ENCODE measurements at places on chromosomes 7 and 10.

DNA sequence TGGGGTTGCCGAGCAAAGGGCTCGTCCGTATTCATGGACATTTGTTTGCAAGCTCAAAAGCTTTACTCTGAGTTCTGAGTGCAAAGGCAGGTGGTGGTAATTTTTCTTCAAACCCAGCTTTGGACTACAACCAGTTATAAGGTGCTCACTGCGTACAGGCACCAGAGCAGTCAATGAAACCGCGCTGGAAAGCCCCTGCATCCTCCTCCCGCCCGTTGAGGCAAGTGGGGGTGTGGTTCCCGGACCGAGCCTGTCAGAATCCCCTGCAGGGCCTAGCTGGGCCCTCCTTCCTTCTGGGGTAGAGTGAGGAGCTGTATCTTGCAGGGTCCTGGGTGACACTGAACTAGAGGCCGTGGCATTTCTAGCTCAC, 22.3 kb downstream of the AMZ1 start:
- peaks cover 2% of the 10 kb centered on the region for H3K36me3 ChIP-seq
- H3K27ac ChIP-seq, result no peak overlapping the region
- peak overlapping the region; percentile 32 for H3K4me3 ChIP-seq
- peaks cover 10% of the 10 kb centered on the region for H3K27me3 ChIP-seq

DNA sequence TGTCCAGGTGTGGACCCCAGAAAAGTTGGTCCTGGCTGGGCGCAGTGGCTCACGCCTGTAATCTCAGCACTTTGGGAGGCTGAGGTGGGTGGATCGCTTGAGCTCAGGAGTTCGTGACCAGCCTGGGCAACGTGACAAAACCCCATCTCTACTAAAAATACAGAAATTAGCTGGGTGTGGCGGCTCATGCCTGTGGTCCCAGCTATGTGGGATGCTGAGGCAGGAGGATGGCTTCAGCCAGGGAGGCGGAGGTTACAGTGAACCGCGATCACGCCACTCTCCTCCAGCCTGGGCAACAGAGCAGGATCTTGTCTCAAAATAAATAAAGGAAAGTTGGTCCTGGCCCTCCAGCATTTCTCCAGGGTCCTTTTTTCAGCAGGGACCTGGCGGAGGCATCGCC, 1.4 kb downstream of the NUDT1 start:
- H3K27me3 ChIP-seq, result no peaks in the 10 kb centered on the region
- H3K27ac ChIP-seq, result no peak overlapping the region
- peaks cover 10% of the 10 kb centered on the region for H3K36me3 ChIP-seq
- peaks cover 14% of the 10 kb centered on the region for H3K4me1 ChIP-seq
- no peak for DNase-seq
- peak overlapping the region; percentile 96 for H3K4me3 ChIP-seq

DNA sequence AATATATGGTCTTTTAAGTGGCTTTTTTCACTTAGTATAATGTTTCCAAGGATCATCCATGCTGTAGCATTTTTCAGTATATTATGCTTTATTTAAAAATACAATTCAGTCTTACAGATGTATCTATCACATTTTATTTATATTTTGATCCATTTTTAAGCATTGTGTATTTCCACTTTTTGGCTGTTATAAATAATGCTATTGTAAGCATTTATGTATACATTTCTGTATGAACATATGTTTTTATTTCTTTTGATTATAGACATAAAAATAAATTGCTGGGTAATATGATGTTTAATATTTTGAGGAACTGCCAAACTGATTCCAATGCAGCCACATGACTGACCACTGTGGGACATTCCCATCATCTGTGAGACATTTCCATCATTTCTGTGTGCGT, 1662.0 kb downstream of the REEP3 start:
- H3K27me3 ChIP-seq, result no peaks in the 10 kb centered on the region
- no peaks in the 10 kb centered on the region for H3K36me3 ChIP-seq
- no peak overlapping the region for H3K27ac ChIP-seq
- no peaks in the 10 kb centered on the region for H3K4me1 ChIP-seq
- no peak overlapping the region for H3K4me3 ChIP-seq
- no peak for DNase-seq

DNA sequence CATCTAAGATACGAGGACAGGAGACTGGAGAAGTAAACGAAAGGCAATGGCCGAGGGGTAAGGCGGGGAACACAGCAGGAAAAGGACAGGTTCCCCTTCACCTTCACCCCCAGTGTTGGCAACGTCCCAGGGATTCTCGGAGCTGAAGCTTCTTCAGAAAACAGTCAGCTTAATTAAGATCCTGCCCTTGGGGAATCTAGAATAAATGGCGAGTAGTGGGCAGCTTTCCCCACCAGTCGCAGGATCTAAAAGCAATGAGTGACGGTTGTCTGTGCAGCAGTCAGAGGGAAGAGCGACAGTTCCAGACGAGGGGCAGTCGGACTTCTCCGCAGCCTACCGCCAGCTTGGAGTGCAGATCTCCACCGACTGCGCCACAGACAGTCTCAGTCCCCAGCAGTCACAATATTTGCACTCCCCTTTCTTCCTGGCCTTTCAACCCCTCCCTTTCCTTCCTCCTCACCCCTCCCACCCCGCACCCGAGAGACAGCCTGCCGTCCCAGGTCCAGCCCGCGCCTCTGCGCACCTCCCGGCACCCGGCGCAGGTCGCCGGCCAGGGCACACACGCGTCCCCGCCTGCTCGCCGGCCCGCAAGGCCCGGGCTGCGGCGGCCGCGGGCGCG, 10.9 kb upstream of the SP8 start:
- H3K36me3 ChIP-seq, result peaks cover 5% of the 10 kb centered on the region
- peak overlapping the region; percentile 89 for H3K4me3 ChIP-seq
- peaks cover 11% of the 10 kb centered on the region for H3K4me1 ChIP-seq
- peak overlapping the region; percentile 52 for H3K27ac ChIP-seq

DNA sequence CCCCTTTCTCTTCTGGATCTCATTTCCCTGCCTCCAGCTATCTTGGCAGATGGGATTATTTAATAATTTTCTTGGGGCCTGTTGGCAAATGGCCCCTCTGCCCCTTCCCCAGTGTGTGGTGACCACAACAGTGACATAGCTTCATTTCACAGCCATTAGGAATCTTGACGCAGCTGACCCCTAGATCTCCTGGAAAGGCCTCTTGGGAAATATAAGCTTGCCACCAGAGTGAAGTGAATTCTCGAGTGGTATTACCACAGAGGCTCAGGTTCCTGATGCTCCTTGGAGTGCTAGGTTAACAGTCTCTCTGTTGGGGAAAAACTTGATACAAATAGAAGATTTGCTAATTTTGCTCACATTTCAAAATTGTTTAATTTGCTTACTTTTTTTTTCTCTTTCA, 57.8 kb downstream of the AUTS2 start:
- no peaks in the 10 kb centered on the region for H3K4me1 ChIP-seq
- no peaks in the 10 kb centered on the region for H3K36me3 ChIP-seq
- H3K27me3 ChIP-seq, result no peaks in the 10 kb centered on the region
- no peak overlapping the region for H3K4me3 ChIP-seq

DNA sequence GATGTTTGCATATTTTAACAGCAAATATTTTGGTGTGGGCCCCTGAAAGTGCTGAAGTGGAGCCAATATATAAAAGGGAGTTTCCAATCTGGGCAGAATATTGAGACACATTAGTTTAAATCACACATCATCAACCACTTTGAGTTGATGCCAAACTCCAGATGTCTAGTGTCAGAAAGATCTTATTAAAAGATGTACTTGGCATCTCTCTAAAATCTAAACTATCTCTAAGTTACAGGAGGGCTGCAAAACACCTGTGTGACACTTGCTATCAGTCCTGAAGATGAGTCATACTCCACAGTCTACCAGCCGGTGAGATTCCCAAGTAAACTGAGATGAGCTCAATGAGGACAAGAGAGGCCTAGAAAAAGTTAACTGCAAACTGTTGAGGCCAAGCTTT, 11.4 kb downstream of the JAZF1 start:
- no peaks in the 10 kb centered on the region for H3K27me3 ChIP-seq
- DNase-seq, result no peak
- H3K27ac ChIP-seq, result no peak overlapping the region

- no peak overlapping the region for H3K4me3 ChIP-seq
- DNase-seq, result no peak
- peaks cover 29% of the 10 kb centered on the region for H3K27me3 ChIP-seq
- no peaks in the 10 kb centered on the region for H3K4me1 ChIP-seq
- no peaks in the 10 kb centered on the region for H3K36me3 ChIP-seq
- no peak overlapping the region for H3K27ac ChIP-seq
Measured at GRCh38 chr10:111130471-111130870, 53.6 kb downstream of the ADRA2A start.

- H3K27me3 ChIP-seq, result peaks cover 56% of the 10 kb centered on the region
- H3K4me1 ChIP-seq, result peaks cover 4% of the 10 kb centered on the region
- H3K36me3 ChIP-seq, result peaks cover 2% of the 10 kb centered on the region
Measured at GRCh38 chr10:86370006-86370585, 3.5 kb upstream of the GRID1 start.

GRCh38 chr7:116629051-116629463, 42.9 kb upstream of the MET start:
- no peaks in the 10 kb centered on the region for H3K4me1 ChIP-seq
- H3K27ac ChIP-seq, result no peak overlapping the region
- DNase-seq, result no peak
- no peak overlapping the region for H3K4me3 ChIP-seq

All from activated CD4-positive, alpha-beta T cell treated with anti-CD3 and anti-CD28 coated beads, Interleukin-2, amount 10 ng/mL, durations not matched to agents 24 days and 14 days (primary cell).